ENCODE measurements at places on chromosomes 3 and 15. TPM values are rescaled to one million over a fixed set of nuclear protein-coding genes. Genes with fewer than 3 reads are reported as not detected.

- no peaks in the 10 kb centered on the region for H3K36me3 ChIP-seq
- no peak overlapping the region for H3K4me3 ChIP-seq
- no peak overlapping the region for H3K27ac ChIP-seq
Observed at GRCh38 chr3:194075088-194075615, 60.8 kb upstream of the HES1 start.

- no peaks in the 10 kb centered on the region for H3K4me1 ChIP-seq
- H3K4me3 ChIP-seq: no peak overlapping the region
- no peak overlapping the region for H3K27ac ChIP-seq
- H3K27me3 ChIP-seq: no peaks in the 10 kb centered on the region
Observed at GRCh38 chr3:106617276-106617675, 748.5 kb upstream of the CBLB start.

DNA sequence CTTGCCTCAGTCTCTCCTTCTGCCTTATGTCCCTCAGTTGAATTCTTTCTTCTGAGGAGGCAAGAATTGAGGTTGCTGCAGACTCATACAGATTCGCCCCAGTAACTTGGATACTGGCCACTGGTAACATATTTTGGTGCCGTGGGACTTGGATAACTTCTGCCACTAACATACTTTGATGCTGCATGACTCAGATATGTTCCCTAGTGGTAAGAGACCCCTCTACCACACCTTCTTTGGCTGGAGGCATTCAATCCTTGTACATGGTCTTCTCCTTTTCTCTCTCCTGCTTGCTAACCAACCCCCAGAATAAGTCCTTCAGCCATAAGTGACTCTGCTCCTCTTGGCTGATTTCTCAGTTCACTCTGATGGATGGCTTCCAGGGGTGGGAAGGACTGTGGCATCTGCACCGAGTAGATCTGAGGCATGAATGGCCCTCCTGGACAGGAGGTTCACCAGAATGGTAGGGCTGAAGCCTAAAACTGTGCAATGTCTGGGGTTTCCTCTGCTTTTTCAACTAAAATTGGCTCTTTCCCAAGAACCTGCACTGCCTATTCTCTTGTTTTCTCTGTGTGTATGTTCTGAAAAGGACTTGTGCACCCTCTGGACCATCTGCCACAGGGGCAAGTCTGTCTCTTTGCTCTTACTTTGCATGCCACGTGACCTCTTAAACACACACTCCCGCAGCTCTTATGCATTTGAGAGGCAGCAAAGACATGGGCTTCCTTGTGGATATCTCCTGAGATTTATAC is 55.5 kb upstream of the FSTL1 start:
- no peak overlapping the region for H3K27ac ChIP-seq
- H3K36me3 ChIP-seq: peaks cover 3% of the 10 kb centered on the region
- H3K4me3 ChIP-seq: no peak overlapping the region
- peaks cover 11% of the 10 kb centered on the region for H3K4me1 ChIP-seq

GRCh38 chr15:101188637-101189408 is 63.0 kb downstream of the CHSY1 start:
- no peak overlapping the region for H3K27ac ChIP-seq
- DNase-seq: no peak
- peaks cover 7% of the 10 kb centered on the region for H3K36me3 ChIP-seq
- H3K4me1 ChIP-seq: peaks cover 56% of the 10 kb centered on the region
- H3K27me3 ChIP-seq: no peaks in the 10 kb centered on the region

DNA sequence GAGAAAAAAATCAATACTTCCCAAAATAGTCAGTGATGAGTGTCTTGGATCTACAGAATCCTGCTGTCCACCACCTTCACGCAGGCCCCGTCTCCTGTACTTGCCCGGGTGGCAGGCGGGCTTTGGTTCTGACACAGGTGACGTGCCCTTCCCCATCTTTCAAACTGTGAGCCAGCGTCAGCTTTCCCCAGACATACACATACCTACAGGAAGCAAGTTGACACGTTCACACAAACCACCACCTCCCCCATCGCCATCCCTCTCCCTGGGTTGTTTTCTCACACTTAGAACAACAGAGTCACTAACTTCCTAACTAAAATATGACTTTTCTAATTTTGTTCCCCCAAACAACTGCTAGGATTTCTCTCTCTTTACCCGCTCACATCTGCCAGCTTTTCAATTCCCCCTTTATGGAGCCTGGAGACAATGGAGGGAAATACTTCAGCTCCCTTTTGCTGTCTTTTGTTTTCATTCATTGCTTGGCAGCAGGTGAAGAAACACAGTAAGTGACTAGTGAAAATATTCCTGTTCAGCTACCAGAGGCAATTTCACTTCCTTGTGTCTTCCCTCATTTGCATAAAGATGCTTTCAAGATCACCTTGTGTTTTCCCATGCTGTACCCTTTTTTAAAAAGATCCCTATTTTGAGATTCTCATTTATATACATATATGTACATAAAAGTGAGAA is 248.3 kb downstream of the SLCO3A1 start:
- peaks cover 13% of the 10 kb centered on the region for H3K36me3 ChIP-seq
- peaks cover 29% of the 10 kb centered on the region for H3K4me1 ChIP-seq
- H3K4me3 ChIP-seq: peak overlapping the region; percentile 57
- peak overlapping the region; percentile 89 for H3K27ac ChIP-seq

GRCh38 chr3:148998297-148998696 is 7.0 kb downstream of the GYG1 start:
- H3K4me3 ChIP-seq: no peak overlapping the region
- no peak overlapping the region for H3K27ac ChIP-seq
- DNase-seq: no peak
- H3K4me1 ChIP-seq: no peaks in the 10 kb centered on the region
- peaks cover 22% of the 10 kb centered on the region for H3K36me3 ChIP-seq

GRCh38 chr15:90829942-90830440 is 38.4 kb upstream of the FURIN start:
- no peaks in the 10 kb centered on the region for H3K27me3 ChIP-seq
- no peak overlapping the region for H3K27ac ChIP-seq
- H3K4me3 ChIP-seq: no peak overlapping the region
- no peak for DNase-seq
- H3K36me3 ChIP-seq: no peaks in the 10 kb centered on the region

- H3K27me3 ChIP-seq: peaks cover 10% of the 10 kb centered on the region
- no peaks in the 10 kb centered on the region for H3K36me3 ChIP-seq
- DNase-seq: no peak
Observed at GRCh38 chr3:24510030-24510648, 15.5 kb upstream of the THRB start.

GRCh38 chr3:116614795-116615362 is 94.7 kb upstream of the TUSC7 start:
- no peak for DNase-seq
- no peaks in the 10 kb centered on the region for H3K27me3 ChIP-seq
- peaks cover 9% of the 10 kb centered on the region for H3K4me1 ChIP-seq
- H3K27ac ChIP-seq: no peak overlapping the region

DNA sequence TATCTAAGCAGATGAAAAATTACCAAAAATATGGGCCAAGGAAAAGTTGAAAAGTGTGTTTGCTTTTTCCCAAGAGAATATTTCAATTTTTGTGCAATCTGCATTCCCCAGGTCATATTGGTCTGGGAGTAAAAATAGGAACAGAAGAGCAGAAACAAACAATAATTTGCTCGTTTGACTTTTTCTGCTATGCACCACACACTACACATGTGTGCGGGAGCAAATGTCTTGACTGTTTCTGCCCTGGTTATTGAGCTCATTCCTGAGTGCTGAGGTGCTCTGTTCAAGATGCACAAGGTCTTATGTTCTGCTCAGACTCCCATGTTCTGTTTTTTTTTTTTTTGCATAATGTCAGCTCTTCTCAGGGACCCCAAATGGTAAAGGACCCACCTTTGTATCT is 298.0 kb upstream of the MME start:
- no peak for DNase-seq
- no peaks in the 10 kb centered on the region for H3K4me1 ChIP-seq
- H3K27ac ChIP-seq: no peak overlapping the region
- H3K36me3 ChIP-seq: no peaks in the 10 kb centered on the region
- H3K27me3 ChIP-seq: peaks cover 9% of the 10 kb centered on the region
- H3K4me3 ChIP-seq: no peak overlapping the region

DNA sequence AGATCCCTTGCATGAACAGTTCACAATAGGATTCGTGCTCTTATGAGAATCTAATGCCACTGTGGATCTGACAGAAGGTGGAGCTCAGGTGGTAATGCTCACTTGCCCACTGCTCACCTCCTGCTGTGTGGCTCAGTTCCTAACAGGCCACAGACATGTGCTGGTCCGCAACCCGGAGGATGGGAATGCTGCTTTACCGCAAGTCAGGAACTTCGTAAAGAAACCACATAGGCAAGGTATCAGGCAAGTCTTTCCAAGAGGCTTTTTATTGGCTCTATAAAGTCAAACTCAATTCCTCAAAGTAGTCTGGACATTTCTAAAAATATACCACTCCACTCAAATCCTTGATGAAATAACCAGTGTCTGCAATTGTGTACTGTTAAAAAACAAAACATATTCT is 56.1 kb downstream of the OSTN start:
- no peak for DNase-seq
- no peaks in the 10 kb centered on the region for H3K36me3 ChIP-seq
- no peaks in the 10 kb centered on the region for H3K27me3 ChIP-seq
- H3K4me3 ChIP-seq: no peak overlapping the region

- peaks cover 9% of the 10 kb centered on the region for H3K4me1 ChIP-seq
- no peaks in the 10 kb centered on the region for H3K36me3 ChIP-seq
- H3K4me3 ChIP-seq: no peak overlapping the region
- H3K27ac ChIP-seq: no peak overlapping the region
- no peaks in the 10 kb centered on the region for H3K27me3 ChIP-seq
Observed at GRCh38 chr3:192060160-192060781, 599.3 kb downstream of the PYDC2 start.

GRCh38 chr15:90496791-90497190 is 32.9 kb upstream of the CRTC3 start:
- H3K36me3 ChIP-seq: peaks cover 36% of the 10 kb centered on the region
- H3K4me3 ChIP-seq: no peak overlapping the region
- no peaks in the 10 kb centered on the region for H3K27me3 ChIP-seq
- DNase-seq: no peak
- H3K27ac ChIP-seq: no peak overlapping the region

DNA sequence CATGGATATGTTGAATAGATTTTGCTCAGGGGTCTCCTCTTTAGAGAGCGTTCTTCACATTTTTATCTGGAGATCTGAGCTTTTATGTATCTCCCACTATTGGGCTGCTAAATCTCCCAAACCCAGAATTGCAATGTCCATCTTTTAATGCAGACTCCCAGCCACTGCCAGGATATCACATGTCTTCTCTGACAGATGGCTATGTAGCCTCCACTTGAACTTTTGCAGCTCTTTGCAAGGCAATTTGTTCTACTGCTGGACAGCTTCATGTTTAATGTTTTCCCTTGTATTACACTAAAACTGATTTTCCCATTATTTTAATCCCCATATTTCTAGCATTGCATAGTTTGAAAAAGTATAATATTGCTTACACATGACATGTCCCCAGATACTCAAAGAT is 177.2 kb downstream of the LPP start:
- peaks cover 14% of the 10 kb centered on the region for H3K36me3 ChIP-seq
- no peaks in the 10 kb centered on the region for H3K27me3 ChIP-seq
- H3K4me1 ChIP-seq: peaks cover 22% of the 10 kb centered on the region
- DNase-seq: no peak

DNA sequence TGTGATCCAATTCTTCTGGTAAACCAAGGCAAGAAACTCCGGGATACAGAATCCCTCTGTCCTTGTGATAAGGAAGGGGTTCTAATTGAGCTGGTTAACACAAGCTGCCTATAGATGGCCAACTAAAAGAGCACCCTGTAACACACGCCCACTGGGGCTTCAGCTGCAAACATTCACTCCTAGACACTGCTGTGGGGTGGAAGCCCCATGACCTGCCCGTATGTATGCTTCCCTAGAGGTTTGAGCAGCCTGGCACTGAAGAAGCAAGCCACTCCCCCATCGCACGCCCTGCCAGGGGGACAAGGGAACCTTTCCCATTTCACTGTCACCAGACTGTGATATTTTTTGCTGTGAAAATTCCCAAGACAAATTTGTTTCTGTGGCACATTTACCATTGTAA is 516.9 kb upstream of the GOLIM4 start:
- H3K36me3 ChIP-seq: no peaks in the 10 kb centered on the region
- H3K4me3 ChIP-seq: no peak overlapping the region
- H3K27me3 ChIP-seq: no peaks in the 10 kb centered on the region
- peaks cover 5% of the 10 kb centered on the region for H3K4me1 ChIP-seq
- no peak for DNase-seq

Gene KCNMB3
- 2.0 TPM for total RNA-seq

Gene IL20RB
- total RNA-seq: 0.56 TPM

Gene P2RY14
- 0.14 TPM for total RNA-seq
